ENCODE measurements at places on chromosomes 12 and 14.

- peak; percentile 12 for DNase-seq
Observed at GRCh38 chr14:88181072-88181471, 142.0 kb downstream of the KCNK10 start.

DNA sequence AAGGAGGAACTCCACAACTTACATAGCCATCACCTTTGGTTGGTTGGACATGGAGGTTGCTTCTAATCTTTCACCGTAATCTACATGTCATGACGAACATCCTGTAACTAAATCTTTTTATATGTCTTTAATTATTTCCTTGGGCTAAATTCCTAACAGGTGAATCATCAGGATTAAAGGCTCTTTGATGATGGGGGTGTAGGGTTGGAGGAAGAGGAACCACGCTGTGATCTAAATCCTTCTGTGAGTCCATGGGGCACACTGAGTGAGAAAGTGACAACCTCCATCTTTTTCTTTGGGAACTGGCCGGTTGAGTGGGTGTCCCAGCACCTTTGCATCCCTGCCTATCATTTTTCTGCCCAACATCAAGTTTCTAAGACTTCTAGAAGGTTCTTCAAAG lies 31.1 kb upstream of the MAP1LC3B2 start:
- no peak for DNase-seq

DNA sequence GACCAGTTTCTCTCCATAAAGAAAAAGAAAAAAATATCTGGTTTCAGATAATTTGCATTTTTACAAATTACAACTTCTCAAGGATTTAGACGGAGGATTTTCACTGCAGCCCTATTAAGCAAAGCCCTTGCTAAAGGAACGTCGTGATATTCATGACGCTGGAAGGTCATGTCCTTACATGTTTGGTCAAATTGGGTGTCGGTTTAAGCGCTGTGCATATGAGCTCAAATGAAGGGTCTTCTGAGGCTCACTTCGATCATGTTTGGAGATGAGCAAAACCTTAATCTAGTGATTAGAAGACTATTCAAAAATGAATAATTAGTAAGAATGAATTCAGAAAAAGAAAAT lies 67.3 kb upstream of the USP15 start:
- DNase-seq = no peak

DNA sequence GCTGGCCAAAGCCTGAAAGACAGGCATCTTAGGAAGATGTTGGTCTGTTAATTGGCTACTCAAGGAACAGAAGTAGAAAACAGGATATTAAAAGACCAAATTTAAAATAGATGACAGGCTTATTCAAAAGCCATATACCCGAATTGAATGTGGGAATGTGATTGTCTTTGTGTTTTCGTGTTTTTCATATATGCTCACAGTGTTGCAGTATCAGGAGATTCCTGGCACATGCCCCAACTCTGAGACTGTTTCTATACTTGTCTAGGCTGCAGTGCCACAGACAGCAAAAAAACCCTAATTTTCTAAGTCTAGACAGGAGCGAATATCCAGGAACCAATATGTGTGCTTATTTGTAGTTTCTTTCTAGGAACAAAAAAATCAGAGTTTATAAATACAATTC lies 57.4 kb upstream of the KRR1 start:
- no peak for DNase-seq

DNA sequence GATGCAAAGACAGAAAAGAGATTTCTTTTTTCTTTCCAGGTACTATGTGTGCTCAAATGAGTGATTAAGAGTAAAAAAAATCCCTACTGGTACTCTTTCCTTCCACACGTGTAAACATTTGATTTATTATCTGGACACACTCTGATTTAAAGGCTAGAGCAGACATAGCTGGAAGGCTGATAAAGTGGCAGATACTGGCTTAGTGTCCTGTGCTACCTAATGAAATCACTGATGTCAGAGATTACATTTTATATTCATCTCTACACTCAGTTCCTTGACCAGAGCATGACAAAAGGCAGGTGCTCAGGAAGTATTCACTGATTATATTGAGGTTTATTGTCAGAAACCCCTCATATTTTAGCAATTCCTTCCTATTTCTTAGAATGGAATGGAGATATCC lies 136.6 kb upstream of the SLC38A2 start:
- DNase-seq = no peak

GRCh38 chr12:2413999-2414792 lies 361.4 kb downstream of the CACNA1C start:
- no peak for DNase-seq
